CMK (cell line): ENCODE measurements at places on chromosomes 13 and 19.

DNA sequence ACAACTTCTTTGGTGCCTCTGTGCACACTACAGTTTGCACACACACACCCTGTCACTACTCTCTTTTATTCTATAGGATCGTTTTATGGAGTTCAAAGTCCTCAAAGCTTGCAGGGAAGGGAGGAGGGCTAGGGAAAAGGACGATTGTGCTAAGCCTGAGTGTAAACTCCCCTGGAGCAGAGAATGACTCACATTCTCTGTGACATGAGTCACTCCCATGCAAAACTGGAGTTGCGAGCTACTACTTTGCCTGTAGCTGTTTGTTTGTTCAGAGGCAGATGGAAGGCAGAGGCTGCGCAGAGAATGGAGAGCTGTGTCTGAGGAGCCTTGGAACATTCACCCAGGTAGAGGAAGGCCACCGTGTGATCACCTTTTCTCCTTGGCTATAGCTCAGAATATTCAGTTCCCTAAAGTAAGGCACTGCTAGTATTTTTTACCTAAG, 80.5 kb upstream of the MBNL2 start:
- DNase-seq = no peak

DNA sequence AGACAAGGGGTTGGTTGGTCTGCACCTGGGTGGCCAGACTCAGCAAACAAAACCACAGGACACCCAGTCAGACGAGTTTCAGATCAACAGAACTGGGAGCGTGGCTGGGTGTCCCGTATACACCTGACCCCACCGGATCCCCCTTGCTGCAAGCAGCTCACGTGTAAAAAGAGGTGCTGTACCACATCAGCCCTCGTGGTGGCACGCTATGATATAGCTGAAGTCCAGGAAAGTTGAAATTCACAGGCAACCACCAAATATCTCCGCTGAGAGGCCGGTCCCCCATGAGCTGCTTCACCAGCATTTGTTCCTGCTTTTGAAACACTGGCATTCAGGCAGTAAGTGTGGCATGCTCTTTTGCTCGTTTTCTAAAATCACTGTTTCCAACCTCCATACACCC, 92.3 kb downstream of the TUBA3C start:
- no peak for DNase-seq

DNA sequence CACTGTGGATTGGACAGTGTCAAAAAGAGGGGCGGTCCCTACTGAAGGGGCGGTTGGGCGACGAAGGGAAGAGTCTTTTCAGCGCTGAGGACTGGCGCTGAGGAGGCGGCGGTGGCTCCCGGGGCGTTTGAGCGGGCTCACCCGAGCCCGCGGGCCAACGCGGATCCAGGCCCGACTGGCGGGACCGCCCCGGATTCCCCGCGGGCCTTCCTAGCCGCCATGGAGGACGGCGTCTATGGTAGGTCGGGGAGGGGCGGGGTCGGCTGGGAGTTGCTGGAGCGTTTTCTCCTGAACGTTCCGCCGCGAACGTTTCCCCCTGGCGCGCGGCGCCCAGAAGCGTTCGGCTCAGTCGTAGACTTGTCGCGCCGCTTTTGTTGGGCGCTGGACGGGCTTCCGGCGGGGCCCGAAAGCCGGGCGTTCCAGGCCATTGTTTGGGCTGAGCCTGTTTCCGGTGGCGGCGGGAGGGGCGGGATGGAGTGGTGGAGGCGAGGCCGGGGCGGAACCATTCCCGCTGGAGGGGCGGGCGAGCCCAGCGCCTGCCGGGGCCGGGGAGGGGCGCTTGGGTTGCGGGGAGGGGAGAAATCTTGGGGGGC, at the start of gene CYTH2:
Gene CYTH2, plus strand, starts transcription at position 81 of the 593 bp plus-strand sequence. Its CDS starts 139 bp downstream, at position 220.
- DNase-seq = peak; percentile 47

GRCh38 chr13:51148952-51149573, 38.0 kb upstream of the C13orf42 start:
- DNase-seq = no peak

DNA sequence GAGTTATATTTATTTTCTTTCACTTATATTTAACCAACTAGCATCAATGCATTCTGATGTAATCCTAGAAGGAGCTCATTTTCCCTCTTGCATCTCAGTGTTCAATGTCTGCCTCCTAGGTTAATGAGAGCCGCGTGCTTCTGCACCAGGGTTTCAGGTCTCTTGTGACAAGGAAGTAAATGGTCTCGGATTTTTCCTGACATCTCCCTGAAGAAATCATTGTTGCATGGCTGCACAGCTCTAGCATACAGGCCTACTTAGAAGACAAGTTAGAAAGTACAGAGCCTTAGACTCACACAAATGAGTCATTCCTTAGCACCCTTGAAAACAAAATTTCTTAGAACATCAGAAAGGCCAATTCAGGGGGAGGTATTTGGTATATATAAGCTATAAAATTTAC, 57.2 kb upstream of the KLF12 start:
- DNase-seq = no peak

- no peak for DNase-seq
These were observed 112.3 kb downstream of the COL4A2 start for GRCh38 chr13:110419381-110419791.

GRCh38 chr13:27321468-27322431, 51.1 kb downstream of the RASL11A start:
- DNase-seq = no peak

- no peak for DNase-seq
These were observed at the start of gene GAMT for GRCh38 chr19:1401138-1401888. GAMT (minus strand) TSS chr19:1401542; CDS start chr19:1401476, 66 bp downstream.

- no peak for DNase-seq
These were observed 65.3 kb downstream of the DCT start for GRCh38 chr13:94414141-94414540.

- no peak for DNase-seq
These were observed 94.1 kb upstream of the UFM1 start for GRCh38 chr13:38255600-38255999.

- DNase-seq = no peak
These were observed 38.2 kb downstream of the TMTC4 start for GRCh38 chr13:100636441-100636840.

DNA sequence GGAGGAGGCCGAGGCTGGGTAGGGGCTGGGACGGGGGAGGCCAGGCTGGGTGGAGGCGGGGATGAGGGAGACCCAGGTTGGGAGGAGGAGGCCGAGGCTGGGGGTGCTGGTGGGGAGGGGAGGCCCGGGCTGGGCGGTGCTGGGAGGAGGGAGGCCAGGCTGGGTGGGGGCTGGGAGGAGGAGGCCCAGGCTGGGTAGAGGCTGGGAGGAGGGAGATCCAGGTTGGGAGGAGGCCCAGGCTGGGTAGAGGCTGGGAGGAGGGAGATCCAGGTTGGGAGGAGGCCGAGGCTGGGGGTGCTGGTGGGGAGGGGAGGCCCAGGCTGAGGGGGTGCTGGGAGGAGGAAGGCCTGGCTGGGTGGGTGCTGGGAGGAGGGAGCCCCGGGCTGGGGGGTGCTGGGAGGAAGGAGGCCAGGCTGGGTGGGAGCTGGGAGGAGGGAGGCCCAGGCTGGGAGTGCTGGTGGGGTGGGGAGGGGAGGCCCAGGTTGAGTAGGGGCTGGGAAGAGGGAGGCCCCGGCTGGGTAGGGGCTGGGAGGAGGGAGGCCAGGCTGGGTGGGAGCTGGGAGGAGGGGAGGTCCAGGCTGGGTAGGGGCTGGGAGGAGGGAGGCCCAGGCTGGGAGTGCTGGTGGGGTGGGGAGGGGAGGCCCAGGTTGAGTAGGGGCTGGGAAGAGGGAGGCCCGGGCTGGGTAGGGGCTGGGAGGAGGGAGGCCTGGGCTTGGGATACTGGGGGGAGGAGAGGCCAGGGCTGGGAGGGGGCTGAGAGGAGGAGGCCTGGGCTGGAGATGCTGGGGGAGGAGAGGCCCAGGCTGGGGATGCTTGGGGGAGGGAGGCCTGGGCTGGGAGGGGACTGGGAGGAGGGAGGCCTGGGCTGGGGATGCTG, 10.7 kb downstream of the TPGS1 start:
- no peak for DNase-seq

GRCh38 chr13:91280801-91281200, 66.7 kb upstream of the MIR17HG start:
- DNase-seq = peak; percentile 44

- DNase-seq = no peak
These were observed 642.3 kb downstream of the TBC1D4 start for GRCh38 chr13:74839656-74840055.

- DNase-seq = peak; percentile 70
These were observed 708 bp upstream of the ERCC1 start for GRCh38 chr19:45424191-45425058.

DNA sequence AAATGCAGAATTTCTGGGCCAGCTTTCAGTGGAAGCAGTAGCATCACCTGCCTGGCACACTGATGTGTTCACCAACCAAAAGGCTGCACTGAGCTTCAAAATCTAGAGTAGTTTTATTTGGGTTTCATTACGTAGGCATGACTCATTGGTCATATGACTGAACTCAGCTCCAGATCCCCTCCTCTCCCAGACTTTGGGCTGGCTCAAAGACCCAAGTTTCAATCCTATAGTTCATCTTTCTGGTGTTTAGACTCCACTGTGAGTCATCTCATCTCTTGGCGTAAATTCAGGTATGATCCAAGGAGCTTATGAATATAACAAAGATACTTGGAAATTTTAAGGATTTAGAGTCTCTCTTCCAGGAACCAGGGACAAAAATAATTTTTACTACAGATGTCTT, 17.7 kb downstream of the ZMYM5 start:
- no peak for DNase-seq

DNA sequence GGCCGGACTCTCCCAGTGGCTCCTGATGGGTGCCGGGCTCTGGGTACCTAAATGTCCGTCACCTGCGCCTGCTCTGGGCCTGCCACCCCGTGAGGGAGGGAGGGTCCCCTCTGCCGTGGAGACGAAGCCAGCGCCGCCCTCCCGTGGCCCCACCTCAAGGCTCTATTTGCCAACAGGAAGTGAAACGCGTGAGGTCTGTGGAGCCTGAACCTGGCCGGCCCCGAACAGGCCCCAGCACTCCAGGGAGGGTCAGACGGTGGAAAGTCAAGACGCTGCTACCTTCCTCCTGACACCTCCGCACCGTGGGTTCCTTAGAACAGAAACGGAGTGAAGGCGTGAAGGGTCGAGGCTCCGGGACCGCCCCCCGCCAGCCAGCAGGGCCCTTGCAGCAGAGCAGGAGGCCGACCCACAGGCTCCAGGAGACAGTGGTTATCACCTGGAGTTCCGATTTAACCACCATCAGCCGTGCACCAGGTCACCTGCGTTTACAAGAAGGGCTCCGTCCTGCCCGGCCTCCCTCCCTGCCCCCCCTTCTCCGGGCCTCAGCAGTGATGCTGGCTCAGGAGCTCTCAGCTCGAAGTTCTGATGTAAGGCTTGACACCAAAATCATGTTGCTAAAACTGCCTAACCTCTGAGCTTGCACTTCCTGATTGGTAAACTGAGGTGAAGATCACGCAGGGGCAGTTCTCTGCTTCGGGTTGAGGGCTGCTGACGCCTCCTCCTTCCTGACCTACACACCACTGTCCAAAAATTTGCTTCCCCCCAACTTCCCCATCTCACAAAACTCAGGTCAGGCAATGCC, 50.9 kb upstream of the C13orf46 start:
- DNase-seq = no peak

- DNase-seq = no peak
These were observed 206.6 kb downstream of the SPRY2 start for GRCh38 chr13:80134346-80134745.

- DNase-seq = no peak
These were observed 245.2 kb downstream of the DNAJC15 start for GRCh38 chr13:43268632-43269031.

DNA sequence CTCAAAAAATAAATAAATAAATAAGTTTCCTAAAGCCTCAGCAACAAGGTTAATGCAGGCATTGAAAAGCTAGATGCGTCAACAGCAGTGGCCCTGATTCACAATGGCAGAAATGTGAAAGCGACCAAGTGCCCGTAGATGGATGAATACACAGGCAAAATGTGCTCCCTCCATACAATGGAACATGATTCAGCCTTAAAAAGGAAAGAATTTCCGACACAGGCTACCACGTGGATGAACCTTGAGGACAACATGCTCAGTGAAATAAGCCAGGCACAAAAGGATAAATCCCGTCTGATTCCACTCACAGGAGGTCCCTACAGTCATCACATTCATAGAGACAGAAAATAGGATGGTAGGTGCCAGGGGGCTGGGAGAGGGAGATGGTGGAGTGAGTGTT, 31.7 kb downstream of the INSR start:
- no peak for DNase-seq

- no peak for DNase-seq
These were observed 863.9 kb upstream of the GPC6 start for GRCh38 chr13:92362717-92363116.

DNA sequence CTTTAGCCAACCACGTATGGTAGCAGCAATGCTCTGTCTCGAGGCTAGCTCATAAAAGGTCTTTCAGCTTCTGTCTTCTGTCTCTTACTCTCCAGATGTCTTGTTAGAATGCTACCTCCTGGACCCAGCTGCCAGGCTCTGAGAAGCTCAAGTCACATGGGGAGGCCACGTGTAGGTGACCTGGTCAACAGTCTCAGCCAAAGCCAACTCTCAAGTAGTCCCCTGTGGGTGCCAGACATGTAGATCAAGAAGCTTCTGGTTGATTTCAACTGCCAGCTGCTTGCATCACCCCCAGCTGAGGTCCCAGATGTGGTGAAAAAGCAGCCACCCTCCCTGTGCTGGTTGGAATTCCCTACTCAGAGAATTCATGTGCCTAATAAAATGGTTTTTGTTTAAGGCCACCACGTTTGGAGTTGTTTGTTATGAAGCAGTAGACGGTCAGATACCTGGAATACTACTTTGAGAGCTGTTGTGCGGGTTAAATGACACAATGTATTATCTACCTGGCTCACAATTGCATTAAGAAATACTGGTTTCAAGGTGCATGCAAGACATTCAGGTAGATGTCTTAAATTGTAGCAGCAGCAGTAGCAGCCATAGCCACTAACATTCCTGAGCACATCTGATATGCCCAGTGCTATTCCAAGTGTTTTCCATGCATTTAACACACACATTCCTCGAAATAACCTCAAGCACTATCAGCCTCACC, 131.0 kb upstream of the RFC3 start:
- no peak for DNase-seq

GRCh38 chr13:72886272-72887067, 104.5 kb downstream of the PIBF1 start:
- no peak for DNase-seq

GRCh38 chr19:2633693-2634075, 68.8 kb downstream of the GNG7 start:
- DNase-seq = no peak

DNA sequence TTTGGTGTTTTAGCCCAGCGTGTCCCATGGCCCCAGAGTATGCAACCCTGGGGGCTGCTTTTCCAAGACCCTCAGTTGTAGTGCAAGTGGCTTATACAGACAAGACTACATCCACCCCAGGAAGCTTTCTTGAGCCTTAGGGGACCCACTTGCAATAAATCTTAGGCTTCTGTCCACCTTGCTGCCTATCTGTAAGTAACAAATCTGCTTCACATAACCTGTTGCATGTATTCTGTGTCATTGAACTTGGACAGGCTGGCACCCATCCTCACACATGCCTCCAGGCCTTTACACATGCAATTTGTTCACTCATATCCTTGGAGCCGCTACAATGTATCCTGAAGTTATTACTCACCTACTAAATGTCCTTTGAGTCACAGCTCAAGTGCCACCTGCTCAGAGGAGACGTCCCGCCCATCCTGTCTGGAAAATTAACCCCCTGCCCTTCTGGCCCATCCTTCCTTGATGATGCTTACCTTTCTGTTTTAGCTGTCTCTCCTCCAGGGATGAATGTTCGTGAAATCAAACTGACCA, 101.2 kb downstream of the ZNF536 start:
- DNase-seq = no peak

- no peak for DNase-seq
These were observed 8.9 kb upstream of the ZNF527 start for GRCh38 chr19:37361994-37362393.
